ENCODE measurements at places on chromosomes 6 and 20.

DNA sequence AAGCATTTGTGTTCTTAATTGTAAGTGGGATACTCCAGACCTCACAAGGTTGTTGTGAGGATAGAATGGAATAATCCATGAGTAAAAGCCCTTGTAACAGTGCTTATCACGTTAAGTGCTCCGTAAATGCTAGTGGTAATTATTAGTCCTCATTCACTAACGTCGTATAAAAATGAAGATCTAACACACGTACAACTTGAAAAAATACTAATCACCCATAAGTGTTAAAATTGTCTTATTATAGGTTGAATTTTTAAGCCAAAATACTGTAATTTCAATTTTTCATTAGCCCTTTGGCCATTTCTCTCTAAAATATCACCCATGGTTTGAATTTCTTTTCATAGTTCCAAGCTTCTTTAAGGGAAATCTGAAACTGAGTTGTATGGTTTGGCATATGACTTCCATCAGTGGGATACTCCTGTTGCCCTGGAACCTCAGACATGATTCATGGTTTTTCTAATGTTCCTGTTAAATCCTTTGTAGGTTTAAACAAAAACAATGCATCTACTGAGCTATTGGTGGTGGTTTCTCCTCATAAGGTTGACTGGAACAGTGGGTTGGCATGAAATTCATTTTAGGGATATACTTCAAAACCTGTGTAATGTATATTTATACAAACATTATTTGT, 19.1 kb downstream of the XRN2 start:
- DNase-seq = no peak

DNA sequence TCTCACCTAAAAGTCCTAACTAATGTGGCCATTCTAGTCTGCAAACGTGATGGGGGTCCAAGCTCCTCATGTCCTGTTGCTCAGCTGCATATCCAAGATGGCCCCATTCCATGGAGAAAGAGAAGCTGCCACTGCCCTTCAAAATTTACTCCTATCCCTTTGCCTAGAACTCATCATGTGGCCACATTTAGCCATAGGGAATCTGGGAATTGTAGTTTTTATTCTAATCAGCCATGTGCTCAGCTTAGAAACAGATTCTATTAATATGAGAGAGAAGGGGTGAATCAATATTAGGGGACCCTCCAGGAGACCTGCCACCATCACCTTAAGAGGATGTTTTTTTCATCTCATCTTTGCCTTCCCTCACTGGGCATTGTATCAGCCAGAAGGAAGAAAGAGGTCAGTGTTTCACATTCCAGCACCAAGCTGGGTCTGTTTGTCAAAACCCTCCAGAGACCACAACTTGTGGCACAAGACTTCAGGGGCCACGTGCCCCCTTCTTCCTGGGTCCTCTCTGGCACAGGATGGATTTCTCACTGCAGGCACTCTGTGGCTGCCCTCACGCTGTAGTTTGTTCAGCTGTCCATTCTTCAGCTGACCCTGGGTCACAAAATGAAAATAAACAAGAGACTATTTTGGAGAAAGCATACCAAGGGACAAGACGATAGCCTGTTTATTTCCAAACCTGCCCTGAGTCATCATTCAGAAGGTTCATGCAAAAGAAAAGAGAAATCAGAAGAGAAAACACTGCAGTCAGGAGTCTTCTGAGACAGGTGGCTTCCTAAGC, 172.0 kb downstream of the EYA2 start:
- DNase-seq = no peak

GRCh38 chr6:45704056-45704800, 311.4 kb downstream of the CLIC5 start:
- DNase-seq = no peak

- DNase-seq = no peak
Measured at GRCh38 chr6:37287519-37288157, 29.7 kb upstream of the TMEM217 start.

- no peak for DNase-seq
Measured at GRCh38 chr6:109305028-109305427, 77.2 kb downstream of the CD164 start.

DNA sequence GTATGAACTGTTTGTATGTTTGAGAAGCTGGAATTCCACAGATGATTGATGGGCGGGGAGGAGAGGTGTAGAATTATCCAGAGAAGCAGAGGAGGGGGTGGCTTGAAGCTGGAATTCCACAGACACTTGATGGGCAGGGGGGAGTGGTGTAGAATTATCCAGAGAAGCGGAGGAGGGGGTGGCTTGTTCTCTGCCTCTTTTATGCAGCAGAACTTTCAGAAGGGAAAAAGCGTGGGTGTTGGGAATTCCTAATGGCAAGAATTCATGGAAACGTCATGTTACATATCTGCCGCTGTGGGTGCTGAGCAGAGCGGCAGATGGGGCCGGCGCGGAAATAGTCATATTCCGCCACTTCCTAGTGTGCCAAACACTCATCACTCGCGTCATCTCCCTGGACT, 167.9 kb upstream of the KCNG1 start:
- no peak for DNase-seq

Measured in stimulated activated naive CD8-positive, alpha-beta T cell treated with anti-CD3 and anti-CD28 coated beads, Interleukin-15, Interleukin-2, amounts not matched to agents 100 U/mL and 50 U/mL, for 24 hours (primary cell).